ENCODE measurements at places on chromosomes 11 and 22.

DNA sequence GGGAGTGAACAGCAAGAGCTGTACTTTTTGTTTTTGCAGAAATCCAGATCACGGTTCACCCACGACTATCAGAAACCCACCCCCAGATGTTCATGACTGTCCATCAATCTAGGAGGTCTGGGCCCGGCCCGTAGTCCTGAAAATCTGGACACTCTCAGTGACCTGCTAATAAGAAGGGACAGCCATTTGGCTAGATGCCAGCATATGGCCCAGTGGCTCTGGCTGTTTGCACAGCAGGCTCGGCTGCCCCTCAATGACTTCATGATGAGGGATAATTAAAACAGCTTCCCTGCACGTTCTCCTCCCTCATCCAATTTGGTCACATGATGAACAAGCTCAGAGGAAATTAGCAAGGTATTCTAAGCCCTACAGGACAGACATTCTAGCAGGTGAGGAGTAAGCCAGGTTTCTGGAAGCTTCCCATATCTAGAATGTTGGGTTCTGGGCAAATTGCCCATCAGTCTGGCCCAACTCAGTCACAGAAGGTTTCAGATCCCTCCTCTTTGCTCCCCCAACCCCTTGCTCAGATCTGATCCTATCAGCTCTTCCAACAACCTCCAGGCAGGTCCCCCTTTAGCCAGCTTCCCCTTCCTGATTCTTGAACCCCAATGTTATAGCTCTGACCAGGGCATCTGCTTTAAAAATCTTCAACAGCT is 397.3 kb downstream of the SHANK2 start:
- no peak for DNase-seq

- no peak for DNase-seq
Observed at GRCh38 chr11:8267831-8268529, 4.3 kb upstream of the LMO1 start.

GRCh38 chr11:32034680-32035079 is 56.2 kb upstream of the RCN1 start:
- DNase-seq: no peak

GRCh38 chr22:27474112-27474571 is 327.4 kb downstream of the MN1 start:
- no peak for DNase-seq

- no peak for DNase-seq
Observed at GRCh38 chr11:60211206-60211605, 28.3 kb upstream of the MS4A6A start.

- no peak for DNase-seq
Observed at GRCh38 chr11:131792243-131792642, 421.8 kb downstream of the NTM start.

DNA sequence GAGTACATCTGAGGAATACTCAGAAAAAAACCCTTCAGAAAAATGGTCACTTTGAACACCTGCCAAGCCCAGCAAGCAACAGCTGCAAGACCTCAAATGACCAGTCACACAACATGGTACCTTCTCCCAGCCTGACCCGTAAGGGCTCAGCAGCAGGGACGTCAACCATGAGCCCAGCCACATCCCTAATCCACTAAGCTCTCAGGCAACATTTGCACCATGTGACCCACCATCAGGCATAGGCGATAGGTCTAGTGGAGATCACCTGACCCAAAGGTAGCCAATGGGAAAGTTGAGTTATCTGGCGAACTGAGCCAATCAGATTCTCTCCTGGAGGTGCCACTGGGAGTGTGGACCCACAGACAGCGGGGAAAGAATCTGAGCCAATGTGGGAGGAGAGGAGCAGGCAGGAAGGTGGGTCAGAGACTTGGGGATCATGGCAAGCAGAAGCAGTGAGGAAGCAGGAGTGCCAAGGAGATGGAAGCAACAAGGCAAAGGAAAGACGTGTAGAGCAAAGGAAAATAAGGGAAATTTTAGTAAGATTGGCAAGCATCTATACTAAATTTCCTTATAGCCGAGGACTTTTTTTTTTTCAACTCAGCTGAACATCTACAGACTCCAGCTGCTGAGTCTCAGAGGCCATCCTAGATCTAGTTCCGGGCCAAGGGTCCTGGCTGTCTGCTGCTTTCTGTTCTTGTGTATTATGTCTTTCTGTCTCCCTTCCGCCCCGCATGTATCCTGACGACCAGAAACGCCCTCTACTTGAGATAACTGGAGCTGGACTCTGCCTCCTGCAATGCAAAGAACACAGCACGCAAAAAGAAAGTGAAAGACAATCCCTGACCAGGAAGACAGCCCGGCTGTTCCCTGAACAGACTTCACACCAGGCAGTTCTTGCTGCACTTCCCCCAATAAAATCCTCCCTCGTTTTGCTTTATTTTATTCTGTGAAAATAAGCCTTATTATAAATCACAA is 11.0 kb upstream of the PLAAT2 start:
- no peak for DNase-seq

DNA sequence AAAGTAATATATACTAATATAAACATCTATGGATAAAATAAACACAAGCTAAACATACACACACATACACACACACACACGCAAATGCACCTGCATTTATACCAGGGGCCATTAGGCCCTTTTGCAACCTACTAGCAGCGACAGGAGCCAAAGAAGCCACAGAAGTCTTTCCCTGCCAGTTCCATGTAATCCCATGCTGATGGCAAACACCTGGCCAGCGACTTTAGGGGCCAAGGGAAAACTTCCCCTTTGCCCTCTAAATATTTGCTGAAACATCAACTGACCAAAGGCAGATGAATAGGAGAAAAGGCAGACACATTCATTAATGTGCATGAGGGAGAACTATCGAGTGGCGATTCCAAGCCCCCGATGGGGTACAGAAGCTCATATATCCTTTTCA is 14.8 kb upstream of the P2RY2 start:
- no peak for DNase-seq

GRCh38 chr11:30914143-30914762 is 328.1 kb upstream of the MPPED2 start:
- peak; percentile 73 for DNase-seq

- peak; percentile 77 for DNase-seq
Observed at GRCh38 chr22:29689880-29690213, 30.0 kb upstream of the CABP7 start.

DNA sequence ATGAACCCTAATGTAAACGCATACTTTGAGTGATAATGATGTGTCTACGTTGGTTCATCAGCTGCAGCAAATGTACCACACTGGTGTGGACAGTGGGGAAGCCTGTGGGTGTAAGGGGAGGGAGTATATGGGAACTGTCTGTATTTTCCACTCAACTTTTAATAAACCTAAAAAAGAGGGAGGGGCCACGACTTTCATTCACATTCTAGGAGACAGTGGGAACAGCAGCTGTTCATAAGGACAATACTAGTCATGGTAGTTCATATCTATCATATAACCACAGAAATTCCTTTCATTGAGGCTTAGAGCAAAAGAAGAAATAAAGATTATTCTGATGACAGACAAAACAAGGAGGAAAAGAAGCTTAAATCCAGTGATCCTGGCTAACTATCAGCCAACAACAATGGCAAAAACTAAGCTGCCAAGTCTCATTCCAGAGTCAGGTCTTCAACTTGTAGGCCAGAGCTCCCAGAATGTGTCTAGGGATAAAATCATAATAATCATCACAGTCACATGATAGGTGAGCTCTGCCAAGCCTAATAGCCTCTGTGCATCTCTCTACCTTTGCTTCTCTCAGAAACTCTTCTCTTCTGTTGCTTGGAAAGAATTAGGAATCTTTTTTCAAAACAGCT is 59.4 kb upstream of the CHRM4 start:
- no peak for DNase-seq

- no peak for DNase-seq
Observed at GRCh38 chr22:21041937-21042336, 3.8 kb upstream of the LRRC74B start.

- no peak for DNase-seq
Observed at GRCh38 chr11:4763096-4763495, 6.6 kb downstream of the OR51F1 start.

- DNase-seq: peak; percentile 71
Observed at GRCh38 chr11:30016588-30017363, at the start of gene KCNA4. KCNA4 (minus strand) TSS chr11:30017030; CDS start chr11:30012678, 4,352 bp downstream.

GRCh38 chr11:66345316-66345649 is 379 bp upstream of the BRMS1 start:
- DNase-seq: no peak

DNA sequence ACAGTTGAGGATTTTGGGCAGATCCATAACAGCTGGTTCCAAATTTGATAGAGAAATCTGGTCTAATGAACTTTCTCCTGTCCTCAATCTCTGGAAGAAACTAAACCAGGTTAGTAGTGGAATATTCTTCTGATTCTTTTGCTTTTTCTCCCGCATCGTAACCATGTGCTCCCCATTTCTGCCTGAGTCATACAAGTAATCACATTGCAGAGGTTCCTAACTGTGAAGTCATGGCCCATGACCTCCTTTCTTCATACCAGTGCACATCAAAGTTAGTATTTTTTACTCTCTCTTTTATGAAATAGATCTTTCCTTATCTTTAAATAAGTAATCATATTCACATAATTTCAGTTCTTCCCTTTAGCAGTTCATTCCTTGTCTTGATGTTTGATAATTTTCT is 249.0 kb downstream of the DYNC2H1 start:
- no peak for DNase-seq

GRCh38 chr22:20576445-20576816 is 69.0 kb downstream of the MED15 start:
- DNase-seq: no peak

DNA sequence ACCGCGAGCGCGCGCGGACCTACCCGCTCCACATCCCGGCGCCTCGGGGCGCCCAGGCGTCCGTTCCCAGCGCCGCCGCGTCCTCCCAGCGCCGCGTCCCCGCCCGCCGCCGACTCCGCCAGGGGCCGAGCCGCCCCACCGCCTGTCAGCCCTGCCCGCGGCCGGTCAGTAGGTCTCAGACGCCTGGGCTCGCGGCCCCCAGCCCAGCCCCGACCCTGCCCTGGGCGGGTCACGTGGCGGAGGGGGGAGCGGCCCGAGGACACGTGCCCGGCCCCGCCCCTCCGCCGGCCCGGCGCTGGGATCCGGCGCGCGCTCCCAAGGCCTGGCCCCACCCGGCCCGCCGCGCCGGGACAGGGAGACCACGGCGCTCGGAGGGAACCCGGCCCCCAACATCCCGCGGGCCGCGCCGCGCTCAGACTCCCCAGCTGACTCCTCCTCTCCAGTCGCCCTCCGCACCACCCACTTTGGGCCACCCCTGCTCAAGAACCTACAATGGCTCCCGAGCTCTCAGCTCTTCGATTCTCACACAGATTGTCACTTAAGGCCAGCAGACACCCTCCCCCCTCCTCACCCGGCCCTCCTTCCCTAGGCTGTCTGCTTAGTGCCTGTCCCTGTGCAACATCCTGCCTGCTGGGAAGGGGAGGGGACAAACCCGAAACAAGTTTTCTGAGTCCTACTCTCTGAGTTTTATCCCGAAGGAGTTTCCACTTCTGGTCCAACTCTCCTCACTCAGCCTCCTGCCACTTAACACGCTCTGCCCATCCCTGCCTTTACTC is at the start of gene RAB3IL1:
RAB3IL1 (minus strand) TSS at position 233 of the 776 bp plus-strand sequence; CDS start at position 34, 199 bp downstream.
- peak; percentile 75 for DNase-seq

DNA sequence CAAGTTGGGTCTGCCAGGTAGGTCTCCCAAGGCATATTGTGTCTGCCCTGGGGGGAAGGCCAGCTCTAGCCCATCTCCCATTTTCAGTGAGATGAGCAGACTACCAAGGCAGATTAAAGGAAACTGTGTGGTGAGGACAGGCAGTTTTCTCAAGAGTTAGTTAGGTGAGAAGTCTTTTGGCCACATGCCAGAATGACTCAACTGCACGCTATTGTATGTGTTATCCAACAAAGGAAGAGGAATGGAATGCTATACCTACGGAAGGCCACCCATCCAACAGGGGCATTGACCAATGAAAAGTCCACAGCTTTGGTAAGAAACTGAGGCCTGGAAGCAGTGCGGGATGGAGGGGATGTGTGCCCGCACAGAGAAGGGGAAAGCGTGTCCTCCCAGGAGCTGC is 941.7 kb downstream of the NTM start:
- DNase-seq: no peak

GRCh38 chr11:10108915-10109680 is 184.9 kb downstream of the SBF2 start:
- no peak for DNase-seq

All from HEK293T (cell line).